LoVo (cell line): ENCODE measurements at places on chromosomes 7 and 10.

GRCh38 chr7:26367219-26367711, 75.6 kb downstream of the SNX10 start:
- DNase-seq: no peak

DNA sequence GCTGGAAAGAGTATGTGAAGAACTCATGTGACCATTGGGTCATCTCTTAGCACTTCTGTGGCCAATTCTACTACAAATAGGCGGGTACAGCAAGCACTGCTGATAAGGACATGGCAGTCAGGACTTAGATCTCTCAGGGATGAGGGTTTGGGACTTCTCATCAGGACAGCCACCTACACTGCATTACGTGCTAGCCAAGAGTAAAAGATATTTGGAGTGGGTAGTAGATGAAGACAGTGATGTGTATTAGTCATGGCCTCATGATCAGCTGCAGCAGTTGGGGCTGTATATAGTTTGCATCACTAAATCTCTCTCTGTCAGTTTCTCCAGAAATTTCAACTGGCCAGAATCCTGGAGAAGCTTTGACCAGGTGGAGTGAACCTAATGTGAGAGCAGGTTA, 9.2 kb downstream of the TAS2R60 start:
- DNase-seq: no peak

DNA sequence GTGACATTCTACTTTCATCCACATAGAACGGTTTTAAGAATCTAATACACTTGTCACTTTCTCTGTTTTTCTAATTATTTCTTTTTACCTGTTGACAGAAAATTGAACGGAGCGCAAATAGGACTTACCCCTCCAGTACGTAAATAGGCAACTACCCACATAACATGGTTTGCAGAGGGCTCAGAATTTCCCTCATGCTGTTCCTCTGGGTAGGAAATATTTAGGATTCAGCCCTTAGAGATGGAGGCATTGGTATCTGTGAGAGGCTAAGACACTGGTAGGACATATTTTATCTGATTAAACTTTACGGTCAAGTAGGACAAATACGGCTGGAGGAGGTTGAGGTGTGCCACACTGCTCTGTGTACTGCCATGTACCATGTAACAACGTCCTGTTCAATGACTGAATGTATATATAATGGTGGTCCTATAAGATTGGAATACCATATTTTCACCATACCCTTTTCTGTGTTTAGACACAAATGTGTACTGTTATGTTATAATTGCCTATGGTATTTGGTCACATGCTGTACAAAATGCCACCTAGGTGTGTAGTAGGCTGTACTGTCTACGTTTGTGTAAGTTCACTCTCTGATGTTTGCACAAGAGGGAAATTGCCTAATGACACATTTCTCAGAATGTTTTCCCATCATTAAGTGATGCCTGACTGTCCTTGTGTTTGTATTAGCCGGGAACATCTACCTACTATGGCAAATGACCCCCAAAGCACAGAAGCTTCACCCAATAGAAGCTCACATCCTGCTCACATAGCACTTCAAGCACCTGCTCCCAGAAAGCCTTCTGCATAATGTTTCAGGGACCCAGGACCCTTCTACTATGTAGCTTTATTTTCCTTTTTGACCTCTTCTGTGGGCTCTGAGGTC, 429.4 kb upstream of the AKR1E2 start:
- no peak for DNase-seq

DNA sequence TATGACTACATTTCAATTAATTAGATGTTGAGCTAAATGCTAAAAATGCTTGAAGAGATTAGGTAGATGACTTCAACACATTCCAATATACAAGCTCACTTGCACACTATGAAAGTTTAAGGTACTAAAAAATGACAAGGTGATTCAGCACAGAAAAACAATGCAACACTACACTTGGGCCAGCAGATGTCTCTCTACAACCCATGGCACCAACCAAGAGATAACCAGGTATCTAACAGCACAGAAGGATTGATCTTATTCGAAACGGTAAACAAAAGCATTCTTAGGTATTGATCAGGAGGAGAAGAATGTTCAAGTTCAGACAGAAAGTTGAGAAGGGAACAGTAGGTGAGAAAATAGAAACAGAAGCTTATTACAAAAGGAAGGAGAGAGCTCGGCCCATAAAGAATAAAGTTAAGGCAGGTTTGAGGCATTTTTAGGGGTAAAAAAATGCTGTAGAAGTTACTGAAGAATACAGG, 248.2 kb upstream of the KLF14 start:
- peak; percentile 81 for DNase-seq

DNA sequence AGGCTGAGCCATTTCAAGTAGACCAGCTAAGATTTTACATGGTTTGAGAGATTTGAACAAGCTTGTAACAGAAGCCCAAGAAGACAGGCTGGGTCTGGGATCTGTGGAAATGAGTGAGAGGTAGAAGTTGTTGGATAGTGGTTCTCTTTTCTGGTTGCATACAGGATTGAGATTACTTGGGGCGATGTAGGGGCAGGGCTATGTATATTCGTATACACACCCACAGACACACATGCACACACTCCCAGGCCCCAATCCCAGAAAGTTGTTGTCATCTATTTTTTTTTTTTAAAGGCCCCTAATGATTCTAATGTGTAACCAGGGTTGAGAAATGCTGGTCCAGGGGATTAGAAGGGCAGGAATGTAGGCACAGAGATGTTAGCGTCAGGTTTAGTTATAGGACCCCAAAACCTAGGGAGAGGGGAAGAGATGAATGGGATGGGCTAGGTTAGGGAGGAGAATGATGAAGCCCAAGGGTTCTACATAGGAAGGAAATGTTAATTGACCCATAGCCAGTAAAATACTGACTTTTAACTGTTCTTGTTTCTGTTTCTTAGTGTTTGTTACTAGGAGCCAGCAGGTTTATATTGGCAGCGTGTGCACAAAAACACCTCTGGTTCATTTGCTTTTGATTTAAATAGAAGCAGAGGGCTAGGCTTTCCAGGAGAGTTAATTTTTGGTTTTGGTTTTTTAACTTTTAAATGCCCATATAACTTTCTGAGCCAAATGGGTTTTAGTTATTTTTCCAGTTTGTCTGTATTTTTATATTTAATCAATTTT, 7.8 kb downstream of the TAX1BP1 start:
- no peak for DNase-seq
